Dermis blood vessel endothelial cell (primary cell): ENCODE measurements at places on chromosomes 4 and X. TPM values are rescaled to one million over a fixed set of nuclear protein-coding genes. Genes with fewer than 3 reads are reported as not detected.

- no peak for DNase-seq
Measured at GRCh38 chrX:19555236-19555635, 39.9 kb upstream of the MAP3K15 start.

Gene CABS1
- total RNA-seq, result not detected in 2 replicates

Gene COX7B2
- total RNA-seq, result not detected in 2 replicates

- DNase-seq, result no peak
Measured at GRCh38 chr4:88743696-88744095, 46.1 kb upstream of the NAP1L5 start.

Gene PCDH19
- total RNA-seq, result 0.60 and 0.68 TPM in 2 replicates
